AG04450 (cell line): ENCODE measurements at places on chromosomes 5 and 9.

DNA sequence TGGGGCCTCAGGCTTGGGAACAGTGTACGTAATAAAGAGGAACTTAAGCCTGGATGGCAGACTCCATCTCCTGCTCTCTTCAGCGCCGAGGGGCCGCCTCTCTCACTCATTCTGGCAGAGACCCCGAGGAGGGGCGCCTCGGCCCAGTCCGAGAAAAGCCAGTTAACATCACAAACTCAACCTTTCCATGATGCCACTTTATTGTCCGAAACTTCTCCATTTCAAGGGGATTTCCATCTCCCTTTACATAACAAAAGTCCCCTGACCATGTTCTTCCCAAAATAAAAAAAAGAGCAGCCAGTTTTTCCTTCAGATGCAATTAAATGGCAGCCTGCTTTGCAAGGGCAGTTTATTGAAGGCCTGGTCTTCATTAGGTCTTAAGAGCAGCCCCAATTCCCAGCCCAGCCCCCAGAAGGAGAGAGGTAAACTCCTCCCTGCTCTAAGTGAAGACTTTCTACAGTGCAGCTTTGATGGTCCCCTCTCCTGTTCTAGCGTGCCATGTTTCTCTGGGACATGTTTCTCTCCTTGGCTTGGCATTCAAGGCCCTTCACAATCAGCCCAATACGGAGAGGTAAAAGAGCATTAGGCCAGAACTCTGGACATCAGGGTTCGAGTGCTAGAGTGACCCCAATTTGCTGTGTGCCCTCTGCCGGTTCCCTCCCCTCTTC is 19.5 kb upstream of the RAB14 start:
- no peak for DNase-seq

GRCh38 chr9:105069696-105070095 is 141.7 kb upstream of the ABCA1 start:
- no peak for DNase-seq

GRCh38 chr9:5099466-5099865 is 86.0 kb downstream of the INSL6 start:
- no peak for DNase-seq

- DNase-seq, result no peak
Measured at GRCh38 chr5:109388407-109388806, 21.4 kb downstream of the PJA2 start.

GRCh38 chr5:95410279-95410678 is 19.1 kb downstream of the FAM81B start:
- DNase-seq, result no peak

DNA sequence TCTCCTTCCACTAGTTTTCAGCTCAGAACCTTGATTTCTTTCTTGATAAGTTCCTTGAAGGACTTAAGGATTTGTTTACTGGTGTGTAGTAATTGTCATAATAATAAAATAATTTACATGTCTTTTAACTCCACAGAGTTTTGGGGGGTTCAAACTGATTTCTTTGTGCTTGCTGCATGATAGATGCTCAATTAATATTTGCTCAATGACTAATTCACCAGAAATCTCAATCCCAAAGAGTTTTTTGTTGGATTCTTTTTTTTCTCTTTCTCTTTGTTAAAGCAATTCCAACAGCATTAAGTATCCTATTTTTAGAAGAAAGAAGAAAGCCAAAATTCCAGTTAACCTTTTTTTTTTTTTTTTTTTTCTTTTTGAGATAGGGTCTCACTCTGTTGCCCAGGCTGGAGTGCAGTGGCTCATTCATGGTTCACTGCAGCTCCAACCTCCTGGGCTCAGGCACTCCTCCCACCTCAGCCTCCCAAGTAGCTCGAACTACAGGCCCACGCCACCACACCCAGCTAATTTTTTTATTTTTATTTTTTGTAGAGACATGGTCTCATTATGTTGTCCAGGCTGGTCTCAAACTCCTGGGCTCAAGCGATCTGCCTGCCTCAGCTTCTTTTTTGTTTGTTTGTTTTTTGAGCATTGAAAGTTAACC is 10.8 kb downstream of the FAF2 start:
- DNase-seq, result no peak

DNA sequence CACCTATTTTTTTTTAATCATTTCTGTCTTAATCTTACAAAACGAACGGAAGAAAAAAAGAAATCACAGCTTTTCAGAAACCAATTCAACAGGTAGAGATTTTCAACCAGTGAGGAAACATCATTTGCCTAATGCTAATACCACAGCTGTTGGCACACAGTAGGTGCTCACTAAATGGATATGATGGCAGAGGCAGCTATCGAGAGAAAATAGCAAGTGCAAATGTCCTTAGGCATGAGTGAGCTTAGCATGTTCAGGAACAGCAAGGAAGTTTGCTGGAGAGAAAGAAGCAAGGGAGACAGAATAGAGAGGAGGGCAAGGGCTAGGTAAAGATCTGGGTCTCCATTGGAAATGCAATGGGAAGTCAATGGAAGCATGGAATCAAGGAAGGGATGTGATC is 49.2 kb downstream of the CEMIP2 start:
- DNase-seq, result no peak

DNA sequence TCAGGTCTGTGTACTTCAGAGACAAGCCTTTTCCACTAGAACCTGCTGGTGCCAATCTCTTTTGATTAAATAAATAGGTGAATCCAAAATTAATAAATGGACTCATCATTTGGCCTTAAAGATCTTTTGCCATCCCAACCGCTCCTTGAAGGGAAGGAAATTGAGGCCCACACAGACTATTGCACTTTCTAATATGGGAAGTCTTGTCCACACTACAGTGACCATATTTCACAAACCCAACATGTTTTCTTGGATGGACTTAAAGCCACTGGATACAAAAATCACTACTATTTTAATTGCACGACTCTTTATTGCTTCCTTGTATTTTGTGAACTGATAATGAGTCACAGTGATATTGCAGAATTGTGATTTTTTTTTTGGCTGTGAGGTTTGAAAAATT is 135.0 kb downstream of the DIRAS2 start:
- DNase-seq, result no peak

GRCh38 chr5:122915717-122916461 is 70.5 kb downstream of the SNX24 start:
- DNase-seq, result no peak

- no peak for DNase-seq
Measured at GRCh38 chr9:109440117-109440515, 58.0 kb downstream of the PTPN3 start.

DNA sequence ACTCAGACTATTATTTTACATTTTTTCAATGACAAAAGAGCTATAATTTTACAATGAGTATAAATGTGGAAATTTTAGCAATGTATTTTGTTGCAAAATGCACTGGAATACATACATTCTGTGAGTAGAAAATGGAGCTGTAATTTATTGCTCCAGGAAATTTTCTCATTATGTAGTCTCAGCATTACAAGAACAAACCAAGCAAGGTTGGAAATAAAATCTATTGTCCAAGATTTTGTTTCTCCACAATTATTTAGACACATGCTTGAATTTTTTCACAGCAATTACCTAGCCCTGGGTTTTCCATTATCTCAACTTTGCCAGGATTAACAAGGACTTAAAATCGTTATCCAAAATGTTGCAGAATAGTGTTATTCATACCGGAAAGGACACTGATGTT is 820.1 kb downstream of the CDH12 start:
- no peak for DNase-seq

DNA sequence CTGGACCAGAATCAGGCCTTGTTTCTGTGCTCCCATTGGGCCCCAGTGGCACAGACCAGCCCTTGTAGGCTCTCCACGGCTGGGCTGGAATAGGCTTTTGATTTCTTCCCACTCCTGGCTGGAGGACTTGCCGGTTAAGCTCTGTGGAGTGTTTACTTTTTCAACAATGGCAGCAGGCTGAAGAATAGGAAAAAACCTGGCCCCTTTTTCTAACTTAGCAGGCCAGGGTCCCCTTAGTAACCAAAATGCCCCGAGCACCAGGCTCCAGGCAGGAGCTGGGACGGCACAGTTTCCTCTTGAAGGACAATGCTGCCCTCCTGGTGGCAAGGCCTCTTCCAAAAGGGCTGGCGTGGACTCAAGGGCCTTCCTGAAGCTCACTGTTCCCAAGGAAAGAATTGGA is 230.3 kb downstream of the CRB2 start:
- no peak for DNase-seq

DNA sequence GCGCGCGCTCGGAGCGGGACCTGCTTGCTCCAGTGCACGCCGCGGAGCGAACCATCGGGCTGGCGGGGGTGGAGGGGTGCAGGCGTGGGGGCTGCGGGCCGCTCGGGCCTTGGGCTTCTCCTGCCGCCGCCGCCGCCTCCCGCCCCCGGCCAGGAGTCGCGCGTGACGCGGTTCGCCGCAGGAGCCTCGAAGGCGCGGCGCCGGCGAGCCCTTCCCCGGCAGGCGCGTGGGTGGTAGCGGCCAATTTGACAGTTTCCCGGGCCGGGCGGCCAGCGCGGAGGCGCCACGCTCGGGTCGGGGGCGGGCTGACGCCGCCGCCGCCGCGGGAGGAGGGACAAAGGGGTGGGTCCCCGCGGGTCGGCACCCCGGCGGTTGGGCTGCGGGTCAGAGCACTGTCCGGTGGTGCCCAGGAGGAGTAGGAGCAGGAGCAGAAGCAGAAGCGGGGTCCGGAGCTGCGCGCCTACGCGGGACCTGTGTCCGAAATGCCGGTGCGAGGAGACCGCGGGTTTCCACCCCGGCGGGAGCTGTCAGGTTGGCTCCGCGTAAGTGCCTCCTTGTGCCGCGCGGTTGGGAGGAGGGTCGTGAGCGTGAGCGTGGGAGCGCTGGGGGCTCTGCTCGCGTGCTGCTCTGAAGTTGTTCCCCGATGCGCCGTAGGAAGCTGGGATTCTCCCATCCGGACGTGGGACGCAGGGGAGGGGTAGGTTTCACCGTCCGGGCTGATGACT is at the start of gene TJP2:
TSS of gene TJP2 (plus strand) at position 387 of the 725 bp plus-strand sequence. CDS start at position 483, 96 bp downstream.
- DNase-seq, result no peak

GRCh38 chr5:103561685-103562452 is 720 bp downstream of the NUDT12 start:
- DNase-seq, result no peak

GRCh38 chr9:89080193-89080592 is 88.9 kb downstream of the S1PR3 start:
- no peak for DNase-seq
